PC-9 (cell line): ENCODE measurements at places on chromosomes 7 and 10. TPM values are rescaled to one million over a fixed set of nuclear protein-coding genes. Genes with fewer than 3 reads are reported as not detected.

GRCh38 chr7:149104749-149105148, 14.2 kb upstream of the ZNF786 start:
- no peak for DNase-seq

DNA sequence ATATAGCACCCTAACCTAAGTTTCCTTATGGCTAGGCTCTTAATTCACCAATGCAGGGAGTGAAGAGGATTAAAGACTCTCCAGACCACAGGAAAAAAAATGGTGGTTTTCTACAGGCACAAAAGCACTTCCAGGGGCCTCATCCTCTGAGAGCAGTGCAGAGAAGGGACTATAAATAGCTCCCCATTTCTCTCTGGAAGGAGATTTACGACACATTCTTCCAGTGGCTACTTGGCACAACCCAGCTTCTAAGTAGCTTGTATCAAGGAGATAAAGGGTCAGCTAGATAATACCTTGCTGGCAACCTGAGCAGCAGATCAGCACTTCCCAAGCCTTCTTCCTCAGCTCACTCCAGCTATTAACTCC, 73.5 kb downstream of the CRPPA start:
- DNase-seq, result no peak

DNA sequence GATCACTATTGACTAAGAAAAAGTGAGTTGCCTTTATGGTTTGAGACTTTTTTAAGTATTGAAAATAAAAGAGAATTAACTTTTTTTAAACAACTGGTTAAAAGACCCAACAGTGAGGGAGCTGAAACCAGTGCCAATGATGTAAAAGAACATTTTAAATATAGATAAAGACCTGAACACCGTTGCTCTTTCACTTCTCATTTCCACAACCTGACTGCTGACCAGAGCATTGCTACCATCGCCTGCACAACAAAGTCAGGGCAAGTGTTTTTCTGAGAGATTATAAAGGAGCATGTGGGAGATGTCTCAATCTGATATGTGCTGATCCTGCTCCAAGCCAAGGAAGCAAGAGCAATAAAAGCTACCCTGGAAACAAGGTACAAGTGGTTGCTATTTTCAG, 34.7 kb downstream of the IMMP2L start:
- DNase-seq, result no peak

GRCh38 chr7:107560898-107561516, 2.7 kb downstream of the COG5 start:
- no peak for DNase-seq

DNA sequence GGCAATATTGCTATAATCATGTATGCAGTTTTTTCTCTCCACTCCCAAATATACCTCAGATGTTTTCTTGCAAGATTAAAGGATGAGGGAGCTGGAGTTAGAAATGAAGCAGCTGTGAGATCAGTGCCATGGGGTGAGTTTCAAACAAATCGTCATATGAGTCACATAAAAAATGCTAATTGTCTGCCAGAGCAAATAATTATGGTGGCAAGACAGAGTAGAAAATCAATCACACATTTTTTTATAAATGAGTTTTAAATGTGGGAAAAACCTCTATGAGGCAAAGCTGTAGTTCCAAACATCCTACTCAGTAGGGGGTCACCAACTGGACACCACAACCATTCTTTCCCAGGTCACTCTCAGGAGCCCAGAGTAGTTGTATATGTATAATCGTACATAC, 55.3 kb downstream of the CH25H start:
- DNase-seq, result no peak

DNA sequence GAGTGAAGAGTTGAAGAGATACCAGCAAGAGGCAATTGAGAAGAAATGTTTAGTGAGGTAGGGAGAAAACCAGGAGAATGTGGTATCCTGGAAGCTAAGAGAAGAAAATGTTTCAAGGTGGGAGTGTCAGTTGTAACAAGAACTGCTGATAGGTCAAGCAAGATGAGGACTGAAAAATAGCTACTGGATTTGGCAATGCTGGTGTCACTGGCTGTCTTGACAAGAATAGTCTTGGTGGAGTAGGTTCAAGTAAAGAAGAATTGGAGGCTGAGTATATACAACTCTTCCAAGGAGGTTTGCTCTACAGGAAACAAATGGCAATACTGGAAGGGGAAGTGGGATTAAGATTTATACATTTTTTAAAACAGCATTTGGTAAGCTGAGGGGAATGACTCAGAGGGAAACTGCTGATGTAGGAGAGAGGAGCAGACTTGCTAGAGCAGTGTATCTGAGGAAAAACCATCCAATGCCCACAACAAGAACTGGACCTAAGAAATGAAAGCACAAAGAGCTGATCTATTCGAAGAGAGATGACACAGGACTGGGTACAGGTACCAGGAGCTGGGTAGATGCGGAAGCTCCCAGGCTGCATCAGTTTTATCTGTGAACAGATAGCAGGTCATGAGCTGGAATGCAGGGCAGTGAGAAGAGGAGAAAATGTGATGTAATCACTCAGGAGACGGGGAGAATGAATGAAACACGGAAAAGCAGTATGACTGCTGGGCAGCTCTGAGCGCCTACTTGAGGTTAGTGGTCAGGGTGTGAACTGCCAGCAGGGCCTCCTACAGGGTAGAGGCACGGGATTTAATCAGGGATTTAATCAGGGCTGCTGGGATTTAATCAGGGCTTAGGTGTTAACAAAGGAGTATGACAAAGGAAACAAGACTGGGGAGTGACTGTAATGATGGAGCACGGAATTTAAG, 34.5 kb downstream of the FAM25A start:
- no peak for DNase-seq

The TMEM213 gene
- not detected in 2 replicates for total RNA-seq

The EEPD1 gene
- 6.0 and 9.4 TPM in 2 replicates for total RNA-seq

The UCMA gene
- not detected in 2 replicates for total RNA-seq

The LRRN3 gene
- not detected in 2 replicates for total RNA-seq

The AOC1 gene
- total RNA-seq, result 11.4 and 13.1 TPM in 2 replicates
